Posterior vena cava (tissue), 2 donors: ENCODE measurements at places on chromosomes 1 and 21.

- peak; percentile 73 for DNase-seq
These were observed 13.8 kb downstream of the SLC35E2B start for GRCh38 chr1:1678581-1679380.

DNA sequence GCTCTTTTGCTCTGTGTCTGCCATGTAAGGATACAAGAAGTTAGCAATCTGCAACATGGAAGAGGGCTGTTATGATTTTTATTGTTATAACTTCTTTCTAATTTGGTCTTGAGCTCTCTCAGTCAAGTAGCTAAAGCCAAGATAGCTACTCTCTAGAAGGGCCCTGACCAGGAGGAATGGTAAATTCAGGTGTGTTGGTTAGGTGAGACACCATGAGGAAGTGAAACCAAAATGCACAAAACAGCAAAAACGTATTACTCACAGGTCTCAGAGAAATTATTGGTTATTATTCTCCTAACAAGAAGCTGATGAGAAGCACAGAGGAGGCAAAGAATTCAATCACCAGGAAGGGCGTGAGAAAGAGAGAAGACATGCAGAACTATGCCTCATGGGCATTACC is 51.8 kb upstream of the INSL5 start:
- no peak for DNase-seq

- DNase-seq = no peak
These were observed 357.4 kb upstream of the PLXNA2 start for GRCh38 chr1:208601561-208601960.

- no peak for DNase-seq
These were observed 78.3 kb upstream of the SLC2A1 start for GRCh38 chr1:43036932-43037331.

DNA sequence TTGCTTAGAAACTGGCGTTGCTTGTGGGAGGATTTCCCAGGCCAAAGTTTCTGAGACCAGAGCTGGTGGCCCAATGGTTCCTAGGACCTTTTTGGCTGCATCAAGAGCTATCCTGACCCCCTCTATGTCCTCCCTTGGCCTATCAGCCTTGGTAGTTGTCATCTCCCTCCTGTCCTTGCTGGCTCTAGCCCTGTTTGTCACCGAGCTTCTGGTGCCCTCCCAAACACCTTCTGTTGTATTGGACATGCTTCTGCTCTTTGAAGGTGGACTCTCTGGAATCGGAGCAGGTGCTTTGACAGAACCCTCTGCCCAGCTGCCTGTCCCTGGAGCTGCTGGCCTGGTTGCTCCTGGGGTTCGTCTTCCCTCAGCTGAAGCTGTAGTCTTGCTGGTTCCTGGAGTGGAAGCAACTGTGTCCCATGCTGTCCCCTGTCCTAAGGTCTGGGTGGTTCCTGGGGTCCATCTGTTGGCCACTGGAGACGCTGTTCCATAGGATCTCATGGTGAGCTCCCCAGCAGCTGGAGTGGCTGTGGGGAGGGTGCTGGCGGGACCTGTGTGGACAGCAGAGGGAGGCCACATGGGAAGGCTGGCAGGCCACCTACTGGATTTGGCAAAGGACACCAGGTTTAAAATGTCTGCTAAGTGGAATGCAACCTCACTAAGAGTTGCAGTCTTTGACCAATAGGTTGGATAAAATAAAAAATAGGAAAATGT is 9.4 kb downstream of the FCAMR start:
- no peak for DNase-seq

- DNase-seq = no peak
These were observed 65.8 kb downstream of the MEGF6 start for GRCh38 chr1:3545363-3546047.

- no peak for DNase-seq
These were observed 35.6 kb downstream of the IL23R start for GRCh38 chr1:67201891-67202290.

DNA sequence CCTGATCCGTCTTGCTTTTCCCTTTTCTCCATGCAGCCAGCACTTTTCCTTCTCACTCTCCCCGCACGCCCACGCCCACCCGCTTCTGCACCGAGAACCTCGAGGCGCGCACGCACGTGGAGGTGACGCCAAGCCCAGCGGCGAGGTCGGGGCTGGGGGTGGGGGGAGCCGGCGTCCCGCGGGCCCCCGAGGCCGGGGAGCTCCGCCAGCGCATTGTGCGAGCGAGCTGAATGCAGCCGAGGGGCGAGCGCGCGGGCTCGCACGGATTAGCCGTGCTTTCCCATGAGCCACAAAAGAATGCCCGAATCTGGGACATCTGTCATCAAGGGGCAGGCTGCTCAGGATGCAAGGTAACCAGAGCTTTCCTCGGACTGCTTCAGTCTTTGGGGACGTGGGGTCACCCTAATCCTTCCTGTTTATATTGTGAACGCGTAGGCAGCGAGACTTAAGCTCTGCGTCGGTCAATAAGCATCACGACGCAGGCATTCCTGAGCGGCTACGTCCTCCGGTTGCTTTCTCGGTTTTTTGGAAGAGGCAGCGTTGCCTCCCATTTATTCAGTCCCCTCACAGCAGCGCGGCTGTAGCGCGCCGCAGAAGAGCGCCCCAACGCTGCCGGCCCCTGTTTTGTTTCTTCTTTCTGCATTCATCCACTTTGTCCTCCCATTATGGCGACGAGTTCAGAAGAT is 67.3 kb upstream of the AKT3 start:
- DNase-seq = no peak

GRCh38 chr1:157849229-157849875 is 7.7 kb upstream of the CD5L start:
- DNase-seq = no peak

GRCh38 chr1:18008081-18008480 is 99.5 kb upstream of the IGSF21 start:
- DNase-seq = no peak

DNA sequence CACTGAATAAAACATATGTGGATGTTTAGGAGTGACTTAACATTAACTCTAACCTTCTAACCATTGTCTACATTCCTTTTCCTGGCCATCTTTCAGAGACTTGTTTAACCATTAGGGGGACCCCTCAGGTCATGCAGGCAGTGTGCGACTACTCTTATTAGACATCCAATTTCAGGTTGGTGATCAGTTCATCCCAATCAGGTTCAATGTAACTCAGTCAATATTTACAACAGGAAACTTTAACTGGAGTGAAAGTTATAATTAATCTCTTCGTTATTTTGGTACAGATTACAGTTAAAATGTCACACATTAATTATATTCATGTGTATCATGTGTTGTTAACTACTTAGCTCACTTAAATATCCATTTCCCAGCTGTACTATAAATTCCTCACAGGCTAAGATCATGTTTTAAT is 68.8 kb upstream of the RGS1 start:
- DNase-seq = no peak

GRCh38 chr1:227465256-227465655 is 98.1 kb upstream of the ZNF678 start:
- no peak for DNase-seq

- DNase-seq = no peak
These were observed 390.6 kb downstream of the KCTD3 start for GRCh38 chr1:215957663-215958062.

DNA sequence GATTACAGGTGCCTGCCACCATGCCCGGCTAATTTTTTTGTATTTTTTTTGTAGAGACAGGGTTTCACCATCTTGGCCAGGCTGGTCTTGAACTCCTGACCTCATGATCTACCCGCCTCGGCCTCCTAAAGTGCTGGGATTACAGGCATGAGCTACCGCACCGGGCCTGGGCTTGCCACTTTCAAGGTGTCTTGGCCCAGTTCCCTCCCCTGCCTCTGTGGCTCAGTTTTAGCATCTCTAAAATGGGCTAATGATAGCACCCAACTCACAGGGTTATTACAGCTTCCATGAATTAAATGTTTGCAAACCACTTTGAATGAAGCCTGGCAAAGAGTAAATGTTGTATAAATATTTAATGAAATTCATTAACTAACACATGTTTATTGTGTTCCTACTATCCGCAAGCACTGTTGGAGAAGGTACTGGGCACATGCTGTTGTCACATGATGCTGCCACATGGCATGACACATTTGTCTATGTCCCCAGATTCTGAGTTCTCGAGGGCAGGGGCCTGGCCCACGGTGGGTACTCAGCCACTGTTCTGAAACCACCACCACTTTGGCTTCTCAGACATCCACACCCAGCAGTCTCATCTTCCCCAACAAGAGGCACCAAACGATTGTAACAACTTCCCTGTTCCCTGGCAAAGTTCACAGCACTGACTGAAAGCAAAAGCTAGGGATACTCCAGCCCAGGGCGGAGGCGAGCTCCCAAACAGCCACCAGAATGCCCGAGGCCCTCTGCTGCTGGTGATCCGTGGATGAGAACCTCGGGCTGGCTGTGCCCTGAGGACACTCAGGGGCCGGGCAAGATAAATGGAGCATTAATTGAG is 9.7 kb downstream of the IFFO2 start:
- DNase-seq = no peak

DNA sequence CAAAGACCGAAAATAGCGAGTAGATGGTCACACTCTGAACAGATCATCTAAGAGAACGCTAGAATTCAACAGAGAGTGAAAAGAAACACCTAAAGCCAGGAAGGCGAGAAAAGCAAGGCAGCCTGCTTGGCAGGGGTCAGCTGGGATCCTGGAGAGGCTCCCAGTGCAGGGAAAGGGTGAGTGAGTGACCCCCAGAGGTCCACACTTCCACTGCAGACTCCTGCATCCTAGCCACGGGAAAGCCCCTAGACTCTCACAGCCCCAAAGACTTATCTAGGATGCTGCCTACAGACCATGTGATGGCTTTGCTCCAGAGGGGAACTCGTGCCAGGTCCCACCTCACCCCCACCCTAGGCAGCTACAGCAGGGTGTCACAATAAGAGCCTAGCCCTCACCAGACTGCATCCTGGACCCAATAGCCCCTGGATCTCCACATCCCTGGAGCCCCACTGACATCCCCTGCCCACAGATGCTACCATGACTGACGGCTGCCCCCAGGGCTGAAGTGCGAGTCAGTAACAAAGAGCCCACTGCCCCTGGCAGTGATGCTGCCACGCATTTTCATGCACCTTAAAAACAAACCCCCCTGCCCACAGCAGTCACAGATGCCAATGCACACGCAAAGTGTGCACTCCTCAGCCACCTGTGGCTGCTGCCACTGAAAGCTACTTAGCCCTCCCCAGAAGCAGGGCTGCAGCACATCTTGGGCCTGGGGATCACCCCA is 62.2 kb downstream of the PSMG1 start:
- DNase-seq = no peak

- DNase-seq = peak; percentile 95
These were observed 21.5 kb upstream of the TMEM222 start for GRCh38 chr1:27300341-27301051.

DNA sequence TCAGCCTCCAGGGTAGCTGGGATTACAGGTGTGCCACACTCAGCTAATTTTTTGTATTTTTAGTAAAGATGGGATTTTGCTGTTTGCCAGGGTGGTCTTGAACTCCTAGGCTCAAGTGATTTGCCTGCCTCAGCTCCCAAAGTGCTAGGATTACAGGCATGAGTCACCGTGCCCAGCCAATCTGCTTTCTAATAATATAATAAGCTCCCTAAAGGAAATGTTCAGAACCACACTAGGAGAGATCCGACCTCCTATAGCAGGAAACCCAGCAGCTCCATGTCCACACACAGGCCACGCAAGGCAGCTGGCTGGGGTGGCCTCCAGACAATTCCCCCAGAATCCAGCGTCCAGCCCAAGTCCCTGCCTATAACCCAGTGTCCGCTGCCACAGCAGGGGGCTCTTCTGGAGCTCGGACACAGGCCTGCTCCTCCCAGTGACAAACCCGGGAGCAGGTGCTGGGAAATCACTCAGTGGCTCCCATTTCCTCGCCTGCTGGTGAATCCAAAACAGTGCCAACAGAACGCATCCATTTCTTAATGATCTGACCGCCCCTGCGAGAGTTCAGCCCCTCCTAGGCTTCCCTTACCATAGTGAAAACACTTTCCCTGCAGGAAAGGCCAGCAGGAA is 7.5 kb downstream of the RIPK4 start:
- no peak for DNase-seq

- DNase-seq = no peak
These were observed 39.0 kb downstream of the MRPL37 start for GRCh38 chr1:54239035-54239383.

DNA sequence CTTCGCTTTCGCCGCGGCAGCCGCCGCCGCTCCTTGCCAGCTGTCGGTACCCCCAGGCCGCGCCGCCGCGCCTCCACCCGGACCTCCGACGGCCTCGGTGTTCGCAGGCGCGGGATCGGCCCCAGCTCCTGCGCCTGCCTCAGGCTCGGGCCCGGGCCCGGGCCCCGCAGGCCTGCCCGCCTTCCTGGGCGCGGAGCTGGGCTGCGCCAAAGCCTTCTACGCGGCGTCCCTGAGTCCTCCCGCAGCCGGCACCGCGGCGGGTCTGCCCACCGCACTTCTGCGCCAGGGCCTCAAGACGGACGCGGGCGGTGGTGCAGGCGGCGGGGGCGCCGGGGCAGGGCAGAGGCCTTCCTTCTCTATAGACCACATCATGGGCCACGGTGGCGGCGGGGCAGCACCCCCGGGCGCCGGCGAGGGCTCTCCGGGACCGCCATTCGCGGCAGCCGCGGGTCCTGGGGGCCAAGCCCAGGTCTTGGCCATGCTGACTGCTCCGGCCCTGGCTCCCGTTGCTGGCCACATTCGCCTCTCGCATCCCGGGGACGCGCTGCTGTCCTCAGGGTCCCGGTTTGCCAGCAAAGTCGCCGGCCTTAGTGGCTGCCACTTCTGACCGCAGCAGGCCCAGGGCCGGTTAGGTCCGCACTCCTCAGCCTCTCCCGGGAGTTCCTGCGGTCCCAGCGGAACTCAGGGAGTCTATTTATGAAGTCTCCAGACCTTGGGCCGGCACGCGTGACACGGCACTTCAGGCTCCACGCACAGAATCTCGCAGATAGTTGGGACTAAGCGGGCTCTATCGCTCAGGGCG is 1.4 kb downstream of the FOXD2 start:
- DNase-seq = no peak

DNA sequence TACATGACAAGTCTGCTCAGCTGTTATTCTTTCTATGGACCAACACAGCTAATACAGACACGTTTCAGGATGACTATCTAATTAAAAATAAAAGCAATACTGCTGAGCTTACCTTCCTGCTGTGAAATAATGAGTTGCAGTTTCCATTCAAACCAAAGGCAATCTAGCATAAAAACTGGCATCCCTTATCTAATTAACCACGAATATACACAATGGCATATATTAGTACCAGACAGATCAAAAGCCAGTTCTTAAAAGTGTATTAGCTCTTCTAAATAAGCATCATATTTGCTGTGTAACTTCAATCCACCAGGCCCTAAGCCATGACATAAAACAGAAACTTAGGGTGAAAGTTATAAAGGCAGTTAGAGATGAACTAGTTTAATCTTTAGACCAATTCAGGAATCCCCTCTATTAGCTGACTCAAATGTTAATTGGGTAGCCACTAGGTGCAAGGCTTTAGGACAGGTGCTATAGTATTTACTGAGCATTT is 20.6 kb downstream of the TESK2 start:
- no peak for DNase-seq

- DNase-seq = no peak
These were observed at the start of gene B3GALT2 for GRCh38 chr1:193185901-193186731. TSS of gene B3GALT2 (minus strand) at chr1:193186613. CDS start at chr1:193181562, 5,051 bp downstream.

GRCh38 chr1:155012776-155013602 is 10.4 kb downstream of the ZBTB7B start:
- no peak for DNase-seq

GRCh38 chr1:41671116-41671755 is 186.8 kb upstream of the EDN2 start:
- DNase-seq = peak; percentile 54

- no peak for DNase-seq
These were observed 188.1 kb upstream of the RGS18 start for GRCh38 chr1:191970116-191970515.
